ENCODE measurements at places on chromosomes 11 and 22.

GRCh38 chr11:110345743-110346142, 49.3 kb upstream of the RDX start:
- DNase-seq: no peak

GRCh38 chr11:4664786-4665185, 21.0 kb downstream of the OR51E1 start:
- no peak for DNase-seq

DNA sequence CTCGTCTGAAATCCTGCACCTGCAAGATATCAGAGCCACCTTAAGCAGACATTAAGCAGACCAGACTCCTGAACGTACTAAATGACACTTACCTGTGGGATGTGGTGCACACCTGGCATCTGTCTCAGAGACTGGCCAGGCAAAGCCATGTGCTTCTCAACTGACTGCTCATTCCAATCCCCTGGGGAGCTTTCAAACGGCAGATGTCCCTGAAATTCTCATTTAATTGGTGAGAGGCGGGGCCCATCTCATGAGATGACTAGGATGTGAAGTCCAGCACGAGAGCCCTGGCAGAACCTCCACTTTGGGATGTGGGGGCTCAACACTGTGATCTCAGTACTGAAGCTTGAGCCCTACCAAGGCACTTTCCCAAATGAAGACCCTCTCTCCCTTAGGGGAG, 84.9 kb upstream of the HMGXB4 start:
- DNase-seq: no peak

DNA sequence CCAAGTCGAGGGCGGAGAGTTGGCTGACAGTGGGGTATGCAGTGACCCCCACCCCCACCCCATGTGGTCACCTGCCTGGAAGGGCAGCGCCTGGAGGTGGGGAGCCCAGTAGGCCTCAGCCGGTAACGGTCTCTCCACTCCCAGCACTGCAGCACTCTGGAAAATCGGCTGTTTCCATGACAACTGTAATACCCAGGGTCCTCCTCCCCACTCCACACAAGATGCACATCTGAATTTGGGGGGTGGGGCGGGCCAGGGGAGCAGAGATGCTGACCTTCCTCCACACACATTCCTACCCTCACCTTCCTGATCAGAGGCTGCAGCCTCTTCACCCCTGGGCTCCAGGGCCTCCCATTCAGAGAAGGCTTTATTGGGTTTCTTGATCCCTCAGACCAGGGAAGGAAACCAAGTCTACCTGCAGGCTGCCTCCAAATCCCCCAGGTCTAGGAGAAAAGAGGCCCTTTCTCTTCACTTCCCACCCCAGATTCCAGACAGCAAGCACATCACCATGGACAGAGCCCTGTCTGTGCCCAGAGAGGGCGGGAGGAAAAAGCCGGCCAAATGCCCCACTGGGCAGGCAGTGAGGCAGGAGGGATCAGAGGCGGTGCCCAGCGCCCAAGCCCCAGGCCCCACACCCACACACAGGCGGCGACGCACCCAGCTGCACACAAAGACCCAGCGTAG, 46.5 kb downstream of the SLC22A12 start:
- no peak for DNase-seq

DNA sequence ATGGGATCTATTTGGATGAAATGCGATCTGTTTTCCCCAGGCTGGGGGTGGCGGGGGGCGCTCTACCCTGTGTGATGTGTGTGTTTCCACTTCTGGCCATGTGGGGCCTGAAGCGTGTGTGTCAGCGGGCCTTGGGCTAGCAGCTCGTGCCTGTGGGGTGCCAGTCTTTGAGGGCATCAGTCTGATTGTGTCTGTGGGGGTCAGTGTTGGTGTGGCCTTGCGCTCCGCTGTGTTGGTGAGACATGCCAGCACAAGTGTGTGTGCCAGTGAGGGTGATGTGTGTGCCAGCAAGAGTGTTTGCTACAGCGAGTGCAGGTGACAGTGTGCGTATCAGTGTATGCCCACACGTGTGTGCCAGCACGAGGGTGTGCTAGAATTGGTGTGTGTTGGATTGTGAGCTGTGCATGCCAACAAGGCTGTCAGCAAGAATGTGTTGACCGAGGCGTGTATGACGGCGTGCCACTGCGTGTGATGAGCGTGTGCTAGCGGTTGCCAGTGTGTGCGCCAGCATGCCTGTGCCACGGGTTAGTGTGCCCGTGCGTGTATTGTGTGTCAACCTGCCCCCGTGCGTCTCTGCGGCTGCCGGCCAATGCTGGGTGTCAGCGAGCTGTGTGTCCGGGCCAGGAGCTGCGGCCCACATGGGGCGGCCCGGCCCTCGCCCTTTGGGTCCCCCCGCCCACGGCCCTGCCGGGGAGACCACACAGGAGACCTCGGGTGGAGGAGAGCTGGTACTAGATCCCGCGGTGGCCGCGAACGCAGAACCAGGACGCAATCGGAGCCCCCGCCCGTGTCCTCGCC, 519 bp downstream of the ARRB1 start:
- DNase-seq: peak; percentile 50

DNA sequence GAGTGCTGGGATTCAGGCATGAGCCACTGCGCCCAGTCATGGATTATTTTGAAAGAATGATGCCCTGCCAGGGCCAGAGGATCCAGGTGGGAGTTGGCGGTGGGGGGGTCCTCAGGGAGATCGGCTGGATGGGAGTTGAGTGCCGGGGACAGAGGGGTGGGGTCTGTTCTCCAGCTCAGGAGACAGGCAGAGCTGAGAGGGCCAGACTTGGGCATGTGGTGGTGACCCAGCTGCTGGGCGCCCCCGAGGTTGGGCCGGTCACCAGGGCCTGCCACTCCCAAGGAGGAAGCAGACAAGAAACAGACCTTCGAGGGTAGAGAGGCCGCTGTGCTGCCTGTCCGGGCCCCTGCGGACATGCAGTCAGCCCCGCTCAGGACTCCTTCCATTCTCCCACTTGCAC, 11.8 kb upstream of the PRODH start:
- no peak for DNase-seq

GRCh38 chr11:14075118-14076078, 112.9 kb downstream of the SPON1 start:
- DNase-seq: no peak

- no peak for DNase-seq
Measured at GRCh38 chr11:127035824-127036223, 35.3 kb upstream of the KIRREL3 start.

DNA sequence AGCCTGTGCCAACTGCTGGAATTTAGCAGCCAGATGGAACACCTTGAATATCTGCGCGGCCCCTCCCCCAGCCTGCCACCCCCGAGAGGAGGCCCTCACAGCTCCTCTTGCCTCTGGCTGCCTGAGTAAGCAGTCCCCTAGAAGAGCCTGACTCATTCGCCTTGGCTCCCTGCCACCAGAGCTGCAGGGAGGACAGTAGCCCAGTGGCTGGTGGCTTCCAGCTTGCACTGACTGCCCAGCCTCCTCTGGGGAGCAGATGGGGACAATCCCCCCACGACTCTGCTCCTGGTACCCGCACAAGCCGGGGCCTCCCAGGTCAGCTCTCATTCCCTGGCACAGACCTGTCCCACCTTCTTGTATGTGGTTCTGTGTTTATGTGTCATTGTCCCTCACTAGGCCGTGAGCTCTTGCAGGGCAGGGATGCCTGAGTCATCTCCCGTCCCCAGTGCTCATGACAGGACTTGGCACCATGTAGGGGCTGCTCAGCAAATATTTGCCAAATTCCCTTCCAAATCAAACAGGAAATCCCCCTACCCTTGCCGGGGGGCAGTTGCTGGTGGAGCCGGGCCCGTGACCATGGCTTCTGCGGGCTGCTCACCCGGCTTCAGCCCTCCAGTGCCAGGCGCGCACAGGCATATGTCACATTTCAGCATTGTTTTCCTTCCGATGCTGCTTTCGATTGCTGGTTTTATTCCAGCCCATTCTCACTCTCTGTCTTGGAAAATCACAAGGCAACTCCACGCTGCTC, 43.6 kb downstream of the CACNG2 start:
- DNase-seq: peak; percentile 90

DNA sequence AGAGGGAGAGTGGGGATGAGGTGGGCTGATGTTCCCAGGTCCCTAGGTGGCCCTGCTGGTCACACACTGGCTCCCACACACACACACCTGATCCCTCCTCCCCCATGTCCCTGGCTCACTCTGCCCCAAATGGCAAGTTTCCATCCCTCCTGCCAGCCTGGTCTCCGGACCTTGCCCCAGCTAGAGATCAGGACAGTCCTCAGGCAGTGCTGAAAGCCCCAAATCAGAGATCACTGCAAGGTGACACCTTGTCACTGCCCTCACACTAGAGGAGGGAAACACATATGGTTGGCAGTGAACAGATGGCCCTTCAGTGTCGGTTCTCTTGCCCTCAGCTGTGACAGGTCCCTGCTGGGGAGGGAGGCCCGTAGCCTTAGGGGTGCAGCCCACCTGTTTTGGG, 7.6 kb downstream of the TMPRSS5 start:
- DNase-seq: no peak

GRCh38 chr22:42825796-42826195, 31.3 kb downstream of the ARFGAP3 start:
- no peak for DNase-seq

GRCh38 chr11:83723999-83724398, 437.8 kb upstream of the CCDC90B start:
- DNase-seq: peak; percentile 4

- DNase-seq: no peak
Measured at GRCh38 chr11:115848080-115848479, 343.9 kb upstream of the CADM1 start.

GRCh38 chr22:24120044-24120443, 61.2 kb upstream of the SUSD2 start:
- DNase-seq: no peak

- no peak for DNase-seq
Measured at GRCh38 chr11:17591293-17591692, 44.2 kb downstream of the OTOG start.

- DNase-seq: no peak
Measured at GRCh38 chr11:76857781-76858410, 2.8 kb upstream of the ACER3 start.

DNA sequence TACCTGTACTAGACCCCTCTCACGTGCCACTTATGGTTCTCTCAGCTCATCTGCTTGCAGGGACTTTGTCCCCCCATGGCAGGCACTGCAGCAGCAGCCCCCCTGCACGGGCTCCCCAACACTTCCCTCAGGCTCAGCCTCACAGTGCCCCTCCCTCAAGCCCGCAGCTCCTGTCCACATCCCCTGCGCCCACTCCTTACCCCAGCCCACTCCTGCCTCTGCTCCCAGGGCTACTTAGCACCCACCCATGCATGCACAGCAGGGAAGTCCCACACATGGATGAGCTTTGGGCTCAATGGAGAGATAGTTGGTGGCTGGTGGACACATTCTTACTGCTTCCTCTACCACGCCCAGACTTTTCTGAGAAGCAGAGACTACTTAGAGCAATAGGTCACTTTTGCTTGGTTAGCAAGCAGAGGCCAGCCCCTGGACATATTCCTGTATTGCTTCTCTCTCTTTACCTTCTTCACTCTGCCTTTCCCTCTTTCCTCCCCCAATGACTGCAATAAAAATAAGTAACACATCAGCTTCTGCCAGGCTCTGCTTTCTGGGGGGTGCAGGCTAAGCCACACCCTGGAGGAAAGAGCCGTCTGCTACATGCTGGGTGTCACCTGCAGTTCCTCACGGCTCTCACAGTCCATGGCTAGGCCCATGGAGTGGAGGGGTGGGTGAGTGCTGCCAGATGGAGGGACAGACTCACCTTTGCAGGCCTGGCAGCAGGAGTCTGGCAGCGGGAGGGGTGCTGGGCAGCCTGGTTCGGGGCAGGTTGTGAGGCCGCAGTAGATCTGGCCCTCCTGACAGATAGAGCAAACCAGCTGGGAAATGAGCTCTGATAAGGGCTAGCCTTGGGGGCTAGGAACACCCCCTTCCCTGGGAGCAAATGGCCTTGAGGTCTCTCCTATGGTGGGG, 23.4 kb downstream of the CHRDL2 start:
- no peak for DNase-seq

- DNase-seq: no peak
Measured at GRCh38 chr22:47460861-47461260, 698.4 kb downstream of the TBC1D22A start.

DNA sequence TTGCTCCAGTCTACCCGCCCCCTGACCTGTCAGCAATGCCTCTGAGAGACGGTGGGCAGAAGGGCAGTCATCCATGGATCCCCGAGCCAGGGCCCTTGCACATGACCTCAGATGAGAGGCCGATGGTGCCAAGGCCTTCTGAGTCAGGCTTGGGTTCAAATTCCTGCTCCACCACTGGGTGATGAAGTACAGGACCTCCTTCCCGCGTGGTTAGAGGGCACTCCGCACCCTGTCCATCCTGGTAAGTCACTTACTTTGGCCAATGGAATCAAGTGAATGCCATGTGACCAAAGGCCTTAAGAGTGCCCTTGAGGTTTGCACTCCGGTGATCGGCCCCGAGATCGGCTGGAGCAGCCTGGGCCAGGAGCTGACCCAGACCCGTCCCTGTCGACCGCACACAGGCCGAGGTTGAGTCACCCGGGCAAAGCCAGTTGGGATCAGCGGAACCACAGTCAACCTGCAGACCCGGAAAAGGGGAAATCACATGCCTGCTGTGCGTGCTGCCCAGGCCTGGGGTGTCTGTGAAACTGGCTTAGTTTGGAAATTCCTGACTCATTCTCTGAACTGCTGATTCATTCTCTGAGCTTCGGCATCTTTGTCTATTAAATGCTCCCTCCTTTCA, 48.9 kb downstream of the RTL6 start:
- peak; percentile 65 for DNase-seq

- DNase-seq: no peak
Measured at GRCh38 chr11:119803139-119803538, 74.1 kb upstream of the NECTIN1 start.

GRCh38 chr11:131993246-131993645, 622.8 kb downstream of the NTM start:
- no peak for DNase-seq

- no peak for DNase-seq
Measured at GRCh38 chr11:94838027-94838731, 70.0 kb downstream of the AMOTL1 start.

DNA sequence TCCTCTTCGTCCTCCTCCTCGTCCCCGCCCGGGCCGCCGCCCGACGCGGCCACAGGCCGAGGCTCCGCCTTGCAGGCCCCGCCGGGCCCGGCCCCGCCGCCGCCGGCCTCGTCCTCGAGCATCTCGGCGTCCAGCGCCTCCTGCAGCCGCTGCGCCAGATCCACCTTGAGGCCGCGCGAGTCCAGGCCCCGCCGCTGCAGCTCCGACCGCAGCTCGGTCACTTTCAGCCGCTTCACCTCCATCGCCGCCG, 417 bp downstream of the HNRNPUL2 start:
- no peak for DNase-seq

GRCh38 chr22:30562366-30562765, 12.1 kb downstream of the GAL3ST1 start:
- no peak for DNase-seq

GRCh38 chr11:104795501-104796213, 102.6 kb downstream of the CASP12 start:
- DNase-seq: no peak

- no peak for DNase-seq
Measured at GRCh38 chr11:14617241-14618027, 26.2 kb upstream of the PDE3B start.

DNA sequence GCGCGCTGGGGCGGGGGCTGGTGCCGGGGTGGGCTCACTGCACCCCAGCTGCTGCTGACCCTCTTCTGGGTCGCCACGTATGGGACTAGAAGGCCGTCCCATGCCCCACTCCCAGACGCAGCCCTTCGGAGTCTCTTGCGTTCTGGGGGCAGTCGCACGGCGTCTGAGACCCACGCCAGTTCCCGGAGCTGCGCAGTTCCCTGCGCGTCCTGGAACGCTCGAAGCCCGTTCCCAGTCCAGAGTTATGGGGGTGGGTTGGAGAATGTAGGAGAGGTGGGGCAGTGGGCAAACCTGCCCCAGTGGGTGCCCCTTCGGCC, 375 bp downstream of the LAYN start:
- peak; percentile 35 for DNase-seq

Data from hepatic stellate cell (primary cell).